ENCODE measurements at places on chromosomes 1 and 21.
A peak's percentile ranks its signal among the peaks of the same experiment; 100 is the strongest.

DNA sequence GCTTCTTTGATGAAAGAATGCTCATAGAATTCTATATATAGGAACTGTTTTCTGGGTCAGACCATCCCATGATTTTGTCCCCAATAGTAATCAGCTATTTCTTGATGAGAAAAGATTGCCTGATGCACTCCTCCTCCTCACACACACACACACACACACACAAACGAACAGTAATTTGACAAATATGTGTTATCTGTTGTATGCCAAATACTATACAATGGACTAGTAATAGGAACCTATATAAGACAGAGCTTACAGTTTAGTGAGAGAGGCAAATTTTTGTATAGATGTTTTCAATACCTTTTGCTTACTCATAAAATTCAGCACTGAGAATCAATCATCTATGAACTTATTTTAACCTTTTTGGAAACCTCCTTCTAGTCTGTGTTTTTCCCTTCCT lies 76.8 kb downstream of the PLA2G4A start:
- no peak for DNase-seq

GRCh38 chr1:39632682-39633417 lies 6.6 kb downstream of the HEYL start:
- DNase-seq, result peak; percentile 36

- DNase-seq, result peak; percentile 49
Observed at GRCh38 chr1:156162430-156163037, 9.1 kb downstream of the SEMA4A start.

GRCh38 chr21:36877741-36878140 lies 88.7 kb downstream of the HLCS start:
- no peak for DNase-seq

DNA sequence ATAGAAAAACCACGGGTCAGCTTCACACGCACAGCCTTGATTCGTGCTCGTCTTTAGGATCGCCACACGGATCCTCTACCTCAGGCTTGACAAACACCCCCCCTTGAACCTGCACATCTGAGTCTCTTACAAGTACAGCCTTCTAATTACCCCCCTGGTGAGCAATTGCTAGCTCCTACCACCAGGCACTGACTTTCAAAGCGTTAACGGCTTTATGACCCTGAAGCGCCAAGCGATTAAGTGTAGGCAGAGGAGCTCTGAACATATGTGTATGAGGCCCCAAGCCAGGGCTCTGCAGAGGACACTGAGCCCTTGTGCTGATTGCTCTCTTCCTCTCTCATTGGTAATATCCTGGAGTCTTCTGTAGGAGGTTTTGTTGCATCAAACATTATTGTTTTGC lies 55.7 kb upstream of the EPHA8 start:
- peak; percentile 59 for DNase-seq

- DNase-seq, result no peak
Observed at GRCh38 chr1:33745942-33746341, 117.9 kb upstream of the HMGB4 start.

GRCh38 chr1:63148825-63149645 lies 173.3 kb upstream of the FOXD3 start:
- peak; percentile 46 for DNase-seq

DNA sequence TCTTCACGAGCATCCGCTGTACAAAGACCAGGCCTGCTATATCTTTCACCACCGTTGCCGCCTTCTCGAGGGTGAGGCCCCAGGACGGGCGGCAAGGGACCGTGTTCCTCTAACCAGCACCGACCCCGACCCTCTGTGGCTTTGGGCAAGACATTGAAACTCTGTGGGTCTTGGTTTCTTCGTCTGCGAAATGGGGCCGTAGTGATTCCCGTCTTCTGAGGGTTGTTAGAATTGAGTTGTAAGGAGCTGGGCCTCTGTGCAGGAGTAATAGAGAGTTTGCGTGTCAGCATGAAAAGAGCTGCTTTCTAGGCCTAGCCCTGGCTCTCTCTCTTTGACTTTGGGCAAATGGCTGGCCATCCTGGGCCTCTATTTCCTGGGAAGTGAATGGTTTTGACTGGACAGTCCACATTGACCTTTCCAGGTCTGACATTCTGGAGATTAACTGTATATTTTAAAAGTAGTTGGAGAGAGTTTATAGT lies 591 bp downstream of the MRPL37 start:
- DNase-seq, result no peak

DNA sequence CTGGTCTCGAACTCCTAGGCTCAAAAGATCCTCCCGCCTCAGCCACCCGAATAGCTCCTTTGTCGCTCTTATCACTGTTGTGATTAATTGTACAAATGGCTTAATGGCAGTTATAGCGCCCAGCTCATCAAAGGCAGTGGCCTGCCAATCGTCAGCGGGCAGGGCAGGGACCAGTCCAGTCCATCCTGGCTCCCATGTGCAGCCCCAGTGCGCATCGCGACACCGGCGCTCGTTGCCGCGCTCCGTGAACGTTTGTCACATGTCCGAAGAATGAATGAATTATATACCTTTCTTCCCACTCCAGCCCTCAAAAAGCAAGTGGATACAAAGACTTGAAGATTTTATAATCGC lies 18.4 kb downstream of the MTX1 start:
- no peak for DNase-seq

- DNase-seq, result no peak
Observed at GRCh38 chr1:194292966-194293365, 1106.6 kb upstream of the B3GALT2 start.

DNA sequence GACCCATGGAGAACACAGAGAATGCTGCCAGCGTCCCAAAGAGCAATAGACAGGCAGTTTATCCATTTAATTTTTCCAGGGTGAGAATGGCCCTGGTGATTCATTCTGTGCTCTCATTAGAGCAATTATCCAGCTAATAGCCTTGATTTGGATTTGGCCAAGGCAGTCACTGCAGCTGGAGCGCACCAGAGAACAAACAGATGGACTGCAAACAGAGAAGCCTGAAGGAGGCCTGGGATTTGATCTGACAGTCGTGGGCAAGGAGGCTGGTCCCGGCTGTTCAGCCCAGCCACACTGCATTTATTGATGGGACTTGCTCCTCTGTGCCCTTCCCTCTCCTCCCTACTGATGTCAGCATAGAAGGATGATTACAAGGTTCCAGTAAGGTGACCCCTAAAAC lies 353.9 kb upstream of the C1orf174 start:
- no peak for DNase-seq

DNA sequence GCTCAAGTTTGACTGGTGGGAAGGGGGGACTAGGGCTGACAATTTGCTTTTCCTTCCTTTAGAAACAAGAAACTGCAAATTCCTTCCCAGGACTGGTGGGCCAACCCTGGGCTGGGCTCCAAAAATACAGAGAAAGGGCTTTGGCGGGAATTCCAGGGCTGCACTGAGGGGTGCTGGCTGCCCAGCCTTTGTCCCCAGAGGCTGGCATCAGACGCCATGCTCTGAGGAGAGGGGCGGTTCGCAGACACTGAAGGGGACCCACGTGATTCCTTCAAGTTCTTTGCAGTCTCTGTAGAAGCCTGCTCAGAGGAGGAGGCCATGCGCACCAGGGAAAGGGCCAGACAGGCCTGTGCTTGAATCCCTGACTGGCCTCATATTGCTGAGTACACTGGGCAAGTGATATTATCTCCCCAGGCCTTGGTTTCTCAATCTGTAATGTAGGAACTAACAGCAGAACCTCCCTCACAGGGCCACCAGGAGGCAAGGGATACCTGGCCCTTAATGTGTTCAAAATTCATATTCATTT lies 119.5 kb downstream of the EPHB2 start:
- no peak for DNase-seq

DNA sequence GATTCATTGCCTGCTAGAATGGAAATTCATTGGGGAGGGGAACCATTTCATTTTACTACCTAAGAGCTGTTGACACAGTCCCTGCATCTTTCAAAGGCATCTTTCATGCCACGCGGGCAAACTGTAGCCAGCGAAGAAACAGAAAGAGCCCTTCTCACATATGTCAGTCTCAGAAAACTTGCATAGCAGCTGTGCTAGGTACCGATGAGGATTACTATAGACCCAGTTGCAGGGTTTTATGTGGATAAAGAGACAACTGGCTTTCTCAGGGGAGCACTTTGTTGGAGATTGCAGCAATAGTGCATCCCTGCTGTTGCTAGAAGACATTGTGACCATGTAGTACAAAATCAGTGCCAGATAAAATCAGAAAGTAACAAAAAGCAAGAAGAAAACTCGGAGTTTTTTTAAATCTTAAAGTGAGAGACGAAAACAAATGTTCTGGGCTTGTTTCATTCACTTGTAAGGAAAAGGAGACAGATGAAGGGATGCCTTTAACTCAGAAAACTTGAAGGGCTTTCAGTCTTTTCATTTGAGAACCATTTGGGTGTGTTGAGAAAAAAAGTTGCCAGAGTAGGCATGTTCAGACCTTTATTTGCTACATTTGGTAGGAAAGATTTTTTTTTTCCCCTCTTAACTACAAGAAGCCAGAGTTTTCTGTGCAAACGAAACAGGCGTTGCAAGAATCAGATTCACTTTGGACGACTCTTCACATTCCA lies 804.1 kb downstream of the USP25 start:
- no peak for DNase-seq

DNA sequence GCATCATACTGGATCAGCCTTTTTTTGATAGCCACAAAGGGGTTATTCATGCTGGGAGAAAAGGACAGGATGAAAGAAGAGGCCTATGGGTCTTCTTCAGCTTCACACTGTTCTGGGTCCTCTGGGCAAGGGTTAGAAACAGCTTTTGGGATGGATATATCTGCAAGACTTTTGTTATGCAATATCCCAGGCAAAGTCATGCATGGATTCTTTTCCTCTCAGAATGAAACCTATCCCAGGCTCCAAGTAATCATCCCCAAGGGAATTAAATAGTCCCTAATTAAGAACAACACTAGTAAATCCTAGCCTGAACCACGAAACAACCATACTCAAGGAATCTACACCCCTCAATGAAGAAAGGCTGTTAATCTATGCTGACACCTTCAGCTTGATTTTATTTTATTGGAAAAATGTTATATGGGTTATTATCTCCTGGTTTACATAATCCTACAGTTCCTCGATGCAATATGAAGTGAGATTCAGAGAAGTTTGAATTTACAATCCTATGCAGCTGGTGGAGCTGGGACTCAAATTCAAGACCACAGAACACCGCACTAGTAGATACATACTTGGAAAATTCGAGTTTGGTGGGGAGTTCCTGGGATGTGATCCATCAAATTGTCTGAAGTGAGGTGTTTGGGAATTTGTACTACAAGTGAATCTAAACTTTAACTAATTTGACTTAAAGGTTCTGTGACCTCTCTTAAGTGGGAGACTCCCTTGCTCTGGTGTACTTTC lies 338.6 kb downstream of the TBX15 start:
- no peak for DNase-seq

GRCh38 chr1:205317311-205317917 lies 4.1 kb downstream of the NUAK2 start:
- peak; percentile 34 for DNase-seq

DNA sequence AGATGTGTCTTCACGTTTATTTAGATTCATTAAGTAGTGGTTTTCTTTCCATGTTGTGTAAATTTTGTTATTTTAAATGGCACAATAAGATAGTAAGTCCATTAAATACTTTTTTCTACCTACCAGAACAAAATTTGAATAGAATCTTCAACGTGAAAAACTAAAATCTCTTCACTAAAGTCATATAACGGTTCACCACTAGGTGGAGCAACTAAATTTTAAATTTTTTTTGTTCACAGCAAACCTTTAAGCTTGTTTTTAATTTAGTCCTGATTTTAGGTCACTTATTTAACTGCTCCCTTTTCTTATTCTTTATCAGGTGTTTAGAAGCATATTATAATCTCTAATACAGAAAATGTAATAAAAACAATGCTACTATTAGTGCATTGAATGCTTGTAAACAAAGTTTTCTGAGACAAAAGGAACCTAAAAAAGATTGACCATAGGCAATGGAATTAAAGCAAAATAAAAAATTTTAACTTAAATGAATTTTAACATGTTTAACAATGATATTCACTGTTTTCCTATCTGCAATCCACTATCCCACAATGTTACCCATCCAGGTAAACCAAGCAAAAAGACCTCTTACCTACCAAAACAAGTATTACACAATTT lies 28.3 kb upstream of the PKN2 start:
- no peak for DNase-seq

DNA sequence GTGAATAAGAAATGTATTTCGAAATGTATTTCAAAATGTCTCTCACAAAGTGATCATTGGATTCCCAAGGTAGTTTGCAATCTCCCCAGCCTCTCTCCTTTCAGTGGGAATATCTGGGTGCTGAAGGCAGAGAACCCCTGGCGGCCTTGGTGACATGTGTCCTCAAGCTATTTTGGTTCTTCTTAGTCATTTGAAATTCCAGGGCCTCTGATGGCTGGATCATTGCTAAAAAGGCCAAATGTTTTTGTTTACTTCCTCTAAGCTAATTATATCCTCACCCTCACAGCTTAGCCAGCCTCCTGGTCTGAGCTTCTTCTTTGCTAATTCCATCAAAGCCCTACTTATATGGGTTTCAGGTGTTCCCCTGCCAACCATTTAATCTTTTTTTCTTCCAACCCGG lies 71.2 kb downstream of the LRRC40 start:
- peak; percentile 16 for DNase-seq

GRCh38 chr1:235304549-235305451 lies 23.2 kb downstream of the ARID4B start:
- DNase-seq, result no peak

- no peak for DNase-seq
Observed at GRCh38 chr1:198775606-198776005, 136.8 kb downstream of the PTPRC start.

GRCh38 chr1:116308276-116308675 lies 64.8 kb upstream of the ATP1A1 start:
- no peak for DNase-seq

DNA sequence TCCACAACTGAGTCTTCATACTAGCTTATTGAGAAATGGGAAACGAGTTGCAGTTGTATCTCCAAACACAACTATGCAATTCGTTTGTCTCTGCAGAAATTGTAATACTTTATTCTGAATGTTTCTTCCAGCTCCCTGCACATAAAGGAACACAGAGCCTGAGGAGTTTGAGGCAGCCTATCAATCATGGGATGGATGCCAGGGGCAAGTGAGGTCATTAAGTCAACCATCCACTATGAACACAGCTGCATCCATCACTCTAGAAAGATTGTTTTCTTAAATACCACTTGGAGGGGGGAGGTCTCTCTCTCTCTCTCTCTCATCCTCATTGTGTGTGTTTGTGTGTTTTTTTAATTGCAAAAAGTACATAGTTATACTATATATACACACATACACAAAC lies 2.9 kb upstream of the PSMB2 start:
- DNase-seq, result no peak

DNA sequence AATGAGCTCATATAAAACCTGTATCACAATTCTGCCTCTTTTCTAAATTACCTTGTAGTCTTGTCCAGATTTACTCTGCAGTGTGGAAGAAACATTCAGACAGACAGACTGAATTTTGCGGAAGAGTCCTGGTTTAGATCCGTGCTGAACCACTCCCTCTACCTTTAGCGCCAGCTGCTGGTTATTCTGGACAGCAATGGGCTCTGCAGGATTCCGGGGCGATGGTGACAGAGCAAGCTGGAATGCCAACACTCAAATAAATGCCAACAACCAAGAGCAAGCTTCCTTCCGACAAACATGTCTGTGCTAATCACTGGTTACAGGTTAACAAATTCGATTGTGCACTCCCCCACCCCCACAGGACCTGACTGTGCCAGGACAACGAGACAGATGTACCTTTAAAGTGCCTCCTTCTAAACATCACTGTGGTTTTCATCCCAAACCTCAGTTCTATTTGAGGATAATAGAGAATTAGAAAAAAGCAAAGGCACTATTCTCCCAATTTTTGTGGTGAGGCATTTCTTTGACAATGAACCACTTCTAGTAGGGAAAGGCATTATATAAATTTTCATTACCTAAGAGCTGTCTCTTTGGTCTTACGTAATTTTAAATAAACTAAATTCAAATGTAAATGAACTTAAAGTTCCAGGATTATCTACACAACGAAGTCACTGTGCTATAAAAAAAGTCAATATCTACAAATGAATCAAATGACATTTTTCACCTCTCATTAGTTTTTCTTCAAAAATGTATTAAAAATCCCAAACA lies 90.4 kb downstream of the INTS7 start:
- peak; percentile 53 for DNase-seq
